ENCODE measurements at places on chromosomes 11 and 22. TPM values are rescaled to one million over a fixed set of nuclear protein-coding genes. Genes with fewer than 3 reads are reported as not detected.

DNA sequence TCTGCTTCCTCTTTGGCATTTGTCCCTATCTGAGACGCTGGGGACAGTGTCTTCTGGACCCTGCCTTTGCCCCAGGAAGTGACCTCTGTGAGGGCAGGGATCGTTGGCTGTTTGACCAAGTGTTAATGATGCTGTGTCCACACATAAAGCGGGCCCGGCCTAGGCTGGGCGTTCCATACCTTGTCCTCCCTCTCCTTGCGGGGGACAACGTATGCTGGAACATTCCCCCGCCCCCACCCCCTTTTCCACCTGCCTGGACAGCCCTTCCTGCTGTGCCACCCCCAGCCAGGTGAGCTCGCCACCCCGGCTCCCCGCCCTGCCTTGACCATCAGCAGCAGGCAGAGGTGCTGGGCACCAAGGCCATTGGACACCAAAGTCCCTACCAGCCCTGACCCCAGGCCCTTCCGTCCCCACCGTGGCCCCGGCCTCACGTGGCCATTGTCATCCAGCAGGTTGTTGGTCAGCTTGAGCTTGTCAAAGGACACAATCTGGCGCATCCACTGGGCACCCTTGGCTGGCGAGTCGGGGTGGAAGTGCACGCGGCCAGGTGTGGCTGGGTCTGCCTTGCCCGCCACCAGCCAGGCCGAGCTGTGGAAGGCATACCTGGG lies 4.1 kb upstream of the NUDT8 start:
- no peaks in the 10 kb centered on the region for H3K27me3 ChIP-seq
- DNase-seq = peak; percentile 72
- H3K4me1 ChIP-seq = peaks cover 5% of the 10 kb centered on the region
- H3K36me3 ChIP-seq = no peaks in the 10 kb centered on the region

- H3K27ac ChIP-seq = no peak overlapping the region
- no peaks in the 10 kb centered on the region for H3K4me1 ChIP-seq
- H3K27me3 ChIP-seq = no peaks in the 10 kb centered on the region
- H3K4me3 ChIP-seq = no peak overlapping the region
- DNase-seq = no peak
- no peaks in the 10 kb centered on the region for H3K36me3 ChIP-seq
These were observed 222.5 kb upstream of the SNX19 start for GRCh38 chr11:131138731-131139130.

GRCh38 chr22:38449776-38450175 lies 5.2 kb downstream of the KCNJ4 start:
- no peak for DNase-seq
- no peaks in the 10 kb centered on the region for H3K4me1 ChIP-seq
- H3K27me3 ChIP-seq = peaks cover 57% of the 10 kb centered on the region
- no peak overlapping the region for H3K4me3 ChIP-seq
- H3K27ac ChIP-seq = no peak overlapping the region

Gene NCAM1
- 2.2 TPM for total RNA-seq

Gene OR8G1
- total RNA-seq = not detected

GRCh38 chr11:105911454-105911853 lies 110.6 kb downstream of the MSANTD4 start:
- H3K4me1 ChIP-seq = no peaks in the 10 kb centered on the region
- H3K27me3 ChIP-seq = no peaks in the 10 kb centered on the region
- DNase-seq = no peak
- H3K27ac ChIP-seq = no peak overlapping the region
- H3K4me3 ChIP-seq = no peak overlapping the region

Gene NFRKB
- total RNA-seq = 18.9 TPM

Gene BTBD18
- not detected for total RNA-seq

DNA sequence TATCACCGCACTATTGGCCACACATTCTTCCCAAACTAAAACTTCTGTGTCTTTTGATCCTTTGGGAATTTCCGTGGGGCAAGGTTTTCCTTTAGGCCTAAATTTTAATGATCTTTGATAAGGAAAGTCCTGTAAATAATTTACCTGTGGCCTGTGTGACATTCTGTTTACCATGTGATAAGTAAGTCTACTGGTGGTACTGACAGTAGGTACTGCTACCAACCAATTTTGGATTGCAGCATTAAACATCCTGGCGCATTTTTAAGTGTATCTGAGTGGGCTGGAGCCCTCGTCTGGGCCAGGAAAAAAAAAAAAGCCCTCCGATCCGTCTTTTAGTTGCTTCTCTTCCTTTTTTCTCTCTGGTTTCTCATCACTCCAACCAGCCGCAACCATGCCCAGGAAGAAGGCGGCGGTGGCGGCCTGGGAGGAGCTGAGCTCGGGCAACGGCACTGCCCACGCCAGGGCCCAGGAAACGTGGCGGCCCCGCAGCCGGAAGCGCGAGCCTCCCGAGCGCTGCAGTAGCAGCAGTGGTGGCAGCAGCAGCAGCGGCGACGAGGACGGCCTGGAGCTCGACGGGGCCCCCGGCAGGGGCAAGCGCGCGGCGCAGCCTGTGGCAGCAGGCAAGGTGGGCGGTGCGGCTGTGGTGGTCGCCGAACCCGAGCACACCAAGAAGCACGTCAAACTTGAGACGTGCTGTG lies 33.6 kb downstream of the ASRGL1 start:
- no peaks in the 10 kb centered on the region for H3K36me3 ChIP-seq
- no peaks in the 10 kb centered on the region for H3K4me1 ChIP-seq
- DNase-seq = peak; percentile 29
- H3K27ac ChIP-seq = no peak overlapping the region
- H3K4me3 ChIP-seq = no peak overlapping the region

DNA sequence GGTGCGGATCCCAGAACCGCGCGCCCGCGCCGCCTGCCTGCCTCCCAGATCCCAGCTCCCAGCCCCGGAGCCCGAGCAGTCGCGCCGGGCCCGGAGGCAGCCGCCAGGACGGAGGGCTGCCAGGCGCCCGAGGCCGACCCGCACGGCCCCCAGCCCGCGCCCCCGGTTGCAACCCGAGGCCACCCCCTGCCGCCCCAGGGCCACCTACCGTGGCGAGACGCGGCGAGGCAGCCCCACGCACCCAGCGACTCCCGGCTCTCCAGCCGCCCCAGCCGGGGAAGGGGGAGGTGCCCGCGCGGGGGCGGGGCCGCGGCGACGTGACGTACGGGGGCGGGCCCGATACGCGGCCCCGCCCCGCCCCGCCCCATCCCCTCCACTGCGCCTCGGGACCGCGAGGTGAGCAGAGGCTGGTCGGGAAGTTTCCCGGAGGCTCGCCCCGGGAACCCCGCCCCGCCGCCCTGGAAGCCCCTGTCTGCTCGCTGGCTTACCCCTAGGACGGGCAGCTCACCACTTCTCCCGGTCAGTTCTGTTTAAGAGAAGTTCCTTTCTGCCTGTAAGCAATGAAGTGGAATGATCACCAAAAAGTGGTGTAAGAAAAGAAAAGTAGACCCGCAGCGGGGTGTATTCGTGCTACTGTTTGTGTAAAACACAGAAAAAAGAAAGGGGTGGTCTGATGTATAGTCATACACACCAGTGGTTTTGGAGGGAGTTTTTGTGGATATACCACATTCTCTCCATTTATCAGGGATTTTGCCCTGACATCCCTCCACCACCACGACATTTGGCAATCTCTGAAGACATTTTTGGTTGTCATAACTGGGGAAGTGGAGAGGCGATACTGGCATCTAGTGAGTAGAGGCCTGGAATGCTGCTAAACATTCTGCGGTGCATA lies at the start of gene TPST2:
Gene TPST2 (minus strand): TSS at position 288 of the 892 bp plus-strand sequence. CDS start 48,502 bp downstream, outside the sequence.
- peak; percentile 98 for DNase-seq
- peaks cover 6% of the 10 kb centered on the region for H3K36me3 ChIP-seq
- peak within 1 kb of the TSS; percentile 91 for H3K27ac ChIP-seq
- H3K4me3 ChIP-seq = peak within 1 kb of the TSS; percentile 91

Data from osteoblast (primary cell).